ENCODE measurements at places on chromosomes 3 and 15.

DNA sequence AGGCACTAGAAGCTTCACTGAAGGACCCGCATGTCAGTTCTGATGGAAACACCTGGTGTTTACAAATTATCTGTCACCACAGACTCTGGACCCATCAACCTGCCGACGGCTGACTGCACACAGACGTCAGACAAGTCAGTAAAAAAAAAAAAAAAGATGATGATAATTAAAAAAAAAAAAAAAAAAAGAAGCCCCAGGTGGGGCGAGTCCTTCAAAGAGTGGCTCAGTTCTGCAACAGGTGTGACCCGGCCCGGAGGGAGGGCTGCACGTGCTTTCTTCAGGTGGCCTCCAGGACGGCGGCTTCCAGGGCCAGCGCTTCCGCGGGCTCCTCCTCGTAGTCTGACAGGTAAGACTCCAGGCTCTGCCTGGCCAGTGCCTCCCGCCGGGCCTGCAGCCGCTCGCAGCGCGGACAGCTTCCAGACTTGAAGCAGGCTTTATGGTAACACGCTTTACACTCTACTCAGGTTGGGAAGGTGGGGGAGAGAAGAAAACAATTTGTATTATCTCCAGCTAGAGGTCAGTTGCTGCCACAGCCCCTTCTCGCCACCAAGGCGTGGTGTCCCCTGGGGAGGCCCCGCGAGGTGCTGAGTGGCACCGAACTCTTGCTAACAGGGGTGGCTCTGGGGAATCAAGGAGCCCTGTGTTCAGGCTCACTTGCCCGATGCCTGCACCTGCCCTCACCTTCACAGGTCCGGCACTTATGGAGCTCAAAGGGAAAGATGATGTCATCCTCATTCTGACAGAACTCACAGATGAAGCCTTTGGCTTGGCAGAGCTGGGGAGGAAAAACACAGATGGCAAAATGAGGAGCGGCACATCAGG, 61.8 kb downstream of the RUBCN start:
- no peak for DNase-seq

DNA sequence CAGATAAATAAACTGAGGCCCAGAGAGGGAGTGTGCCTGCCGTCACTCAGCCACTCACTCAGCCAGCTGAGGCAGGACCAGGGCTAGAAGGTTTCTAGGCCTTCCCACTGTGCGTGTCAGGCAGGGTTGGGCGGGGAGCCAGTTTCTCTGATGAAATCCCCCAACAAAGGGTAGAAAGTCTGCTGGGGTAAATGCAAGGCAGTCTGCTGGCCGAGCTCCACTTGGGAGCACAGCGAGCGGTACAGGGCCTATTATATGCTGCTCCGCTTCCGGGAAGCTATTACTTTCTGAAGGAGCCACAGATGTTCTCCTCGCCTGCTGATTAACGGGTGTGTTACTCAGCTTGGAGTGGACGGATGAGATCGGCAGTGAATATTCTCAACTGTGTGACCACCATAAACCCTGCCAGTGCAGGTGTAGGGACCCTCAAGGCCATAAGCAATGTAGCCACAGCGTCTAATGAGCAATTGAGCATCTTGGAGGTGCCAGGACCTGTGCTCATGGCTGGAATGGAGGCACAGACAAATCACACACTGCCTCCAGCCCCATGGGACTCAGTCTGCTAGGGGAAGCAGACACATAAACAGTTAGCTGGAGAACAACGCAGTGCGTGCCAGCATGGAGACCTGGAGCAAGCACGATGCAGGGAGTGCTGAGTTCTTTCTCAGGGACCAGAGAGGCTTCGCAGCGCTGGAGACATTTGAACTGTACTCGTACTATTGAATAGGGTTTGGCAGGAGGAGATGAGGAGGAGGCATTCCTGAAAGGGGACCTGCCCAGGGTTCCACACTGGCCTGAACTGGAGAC, 42.1 kb downstream of the CORO2B start:
- no peak for DNase-seq

GRCh38 chr15:70017801-70018200, 79.9 kb downstream of the TLE3 start:
- DNase-seq: no peak

DNA sequence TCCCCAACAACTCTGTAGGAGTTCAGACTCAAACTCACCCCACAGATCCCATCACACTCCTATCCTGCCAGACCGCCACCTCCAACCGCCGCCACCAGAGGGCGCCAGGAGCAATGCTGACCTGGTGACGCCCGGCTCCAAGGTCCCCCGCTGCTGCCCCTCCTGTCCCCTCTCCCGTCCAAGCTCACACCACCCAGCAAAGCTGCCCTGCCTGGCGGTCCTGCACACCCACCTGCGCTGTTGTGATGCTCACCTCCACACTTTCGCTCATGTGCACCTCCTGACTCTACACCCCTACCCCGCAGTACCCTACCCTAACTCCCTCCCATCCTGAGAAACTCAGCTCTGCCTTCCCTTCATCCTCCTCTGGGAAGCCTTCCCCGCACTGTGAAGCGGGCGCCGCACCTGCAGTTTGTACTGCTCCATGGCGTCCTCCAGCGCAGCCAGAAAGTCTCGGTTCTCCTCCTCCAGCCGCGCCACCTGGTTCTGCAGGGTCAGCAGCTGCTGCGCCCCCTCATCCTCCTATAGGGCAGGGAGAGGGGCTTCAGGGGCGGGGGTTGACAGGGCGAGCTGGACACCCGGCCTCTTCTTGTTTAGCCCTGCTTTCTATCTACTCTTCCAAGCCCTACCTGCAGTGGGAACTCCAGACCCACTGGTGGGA, 7.9 kb downstream of the KIF7 start:
- peak; percentile 51 for DNase-seq

DNA sequence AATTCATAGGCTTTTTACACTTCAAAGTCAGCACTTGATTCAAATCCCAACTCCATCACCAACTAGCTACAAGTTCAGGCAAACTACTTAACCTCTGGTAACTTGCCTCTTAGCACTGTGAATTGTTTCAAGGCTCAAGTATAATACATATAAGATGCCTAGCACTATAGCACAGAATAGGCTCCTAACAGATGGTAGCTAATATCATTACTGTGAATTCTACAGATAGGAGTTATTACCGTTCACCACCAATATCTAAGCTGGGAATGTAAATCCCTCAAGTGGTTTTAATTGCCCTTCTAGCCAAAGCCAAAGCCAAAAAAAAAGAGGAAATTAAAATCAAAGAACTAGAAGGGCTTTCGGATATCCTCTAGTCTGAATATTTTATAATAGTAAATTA, 15.4 kb downstream of the DLG1 start:
- DNase-seq: no peak

GRCh38 chr3:48119505-48120193, 68.6 kb downstream of the CDC25A start:
- DNase-seq: no peak

DNA sequence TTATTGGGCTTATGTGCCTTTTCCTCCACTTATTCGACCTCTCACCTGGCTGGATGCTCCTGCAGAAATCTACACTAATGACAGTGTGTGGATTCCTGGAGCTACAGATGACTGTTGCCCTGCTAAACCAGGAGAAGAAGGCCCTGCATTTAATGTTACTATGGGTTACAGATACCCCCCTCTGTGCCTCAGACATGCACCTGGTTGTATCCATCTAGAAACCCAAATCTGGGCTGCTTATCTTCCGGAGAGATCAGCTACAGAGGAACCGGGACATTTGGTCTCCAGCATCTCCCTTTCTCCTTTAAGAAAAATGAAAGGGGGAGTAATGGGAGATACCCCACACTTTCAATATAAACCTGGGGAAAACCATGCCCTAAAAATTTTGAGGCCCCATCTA, 710.0 kb downstream of the ROBO1 start:
- no peak for DNase-seq

GRCh38 chr15:35751413-35752133, 205.6 kb upstream of the DPH6 start:
- peak; percentile 11 for DNase-seq

- DNase-seq: no peak
Measured at GRCh38 chr3:98692787-98693473, 70.2 kb upstream of the ST3GAL6 start.

All from T-helper 9 cell (primary cell).